ENCODE measurements at places on chromosomes 3 and 15.
A peak's percentile ranks its signal among the peaks of the same experiment; 100 is the strongest.

GRCh38 chr15:75599401-75599800, 20.3 kb upstream of the PTPN9 start:
- DNase-seq: no peak

DNA sequence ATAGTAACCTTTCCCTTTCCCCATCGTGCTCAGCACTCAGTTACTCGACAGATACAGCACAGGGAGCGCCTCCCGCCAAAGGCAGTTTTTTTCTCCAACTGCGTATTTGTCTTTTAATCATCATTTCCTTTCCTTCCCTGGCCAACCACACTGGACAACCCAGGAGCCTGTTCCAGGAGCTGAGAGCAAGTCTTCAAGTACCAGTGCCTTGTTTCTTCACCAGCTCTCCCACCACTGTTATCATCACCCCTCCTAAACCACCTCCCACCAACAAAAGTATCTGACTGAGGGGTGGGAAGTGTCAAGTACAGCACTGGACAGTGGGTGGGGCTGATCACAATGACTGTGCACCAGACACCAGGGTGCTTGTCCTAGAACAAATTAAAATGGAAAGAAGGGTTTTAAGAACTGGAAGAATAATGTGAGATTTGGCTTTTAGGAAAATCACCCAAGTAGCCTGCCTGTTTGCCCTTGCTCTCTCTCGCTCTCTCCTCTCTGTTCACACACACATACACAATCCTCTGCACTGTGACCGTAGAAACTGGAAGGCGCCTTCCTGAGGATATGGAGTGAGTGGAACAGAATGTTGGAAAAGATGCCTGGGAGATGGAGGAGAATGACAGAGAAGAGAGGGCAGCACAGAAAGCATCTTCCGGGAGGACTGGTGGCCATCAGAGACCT, 126.3 kb downstream of the TNIK start:
- no peak for DNase-seq

GRCh38 chr3:22121068-22121701, 370.2 kb upstream of the ZNF385D start:
- no peak for DNase-seq

DNA sequence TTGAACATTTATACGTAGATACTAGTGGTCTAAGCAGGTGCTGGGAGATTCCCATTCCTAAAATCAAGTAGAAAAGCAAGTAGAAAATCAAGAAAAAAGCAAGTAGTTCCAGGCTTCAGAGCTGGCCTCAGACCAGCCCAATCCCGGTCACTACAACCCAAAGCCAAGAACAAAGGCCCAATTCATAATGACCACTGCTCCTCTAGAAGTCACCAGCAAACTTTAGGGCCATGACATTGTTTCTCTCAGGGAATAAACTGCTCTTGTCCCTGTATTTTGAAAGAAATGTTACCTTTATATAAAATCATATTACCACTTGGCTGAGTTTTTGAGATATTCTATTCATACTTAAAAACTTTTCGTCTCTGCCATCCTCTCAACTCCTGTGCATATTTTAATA, 106.3 kb upstream of the IL12A start:
- no peak for DNase-seq

DNA sequence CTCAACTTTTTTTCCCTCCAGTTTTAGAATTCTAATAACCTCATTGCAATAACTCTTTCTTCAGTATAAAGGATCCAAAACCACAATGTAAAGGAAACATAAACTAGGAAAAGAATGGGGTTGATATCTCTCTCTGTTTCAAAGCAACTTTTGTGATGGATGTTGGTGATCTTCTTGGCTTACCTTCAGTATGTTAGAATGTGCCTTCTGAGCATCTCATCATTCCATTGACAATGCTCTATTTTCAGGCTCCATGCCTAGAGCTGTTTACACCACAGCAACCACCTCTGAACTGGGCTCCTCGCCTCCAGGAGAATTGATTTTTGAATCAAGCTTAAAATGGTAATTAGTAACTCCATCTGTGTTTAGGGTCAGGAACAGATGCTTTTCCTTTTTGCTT, 6.6 kb downstream of the NLGN1 start:
- DNase-seq: no peak

DNA sequence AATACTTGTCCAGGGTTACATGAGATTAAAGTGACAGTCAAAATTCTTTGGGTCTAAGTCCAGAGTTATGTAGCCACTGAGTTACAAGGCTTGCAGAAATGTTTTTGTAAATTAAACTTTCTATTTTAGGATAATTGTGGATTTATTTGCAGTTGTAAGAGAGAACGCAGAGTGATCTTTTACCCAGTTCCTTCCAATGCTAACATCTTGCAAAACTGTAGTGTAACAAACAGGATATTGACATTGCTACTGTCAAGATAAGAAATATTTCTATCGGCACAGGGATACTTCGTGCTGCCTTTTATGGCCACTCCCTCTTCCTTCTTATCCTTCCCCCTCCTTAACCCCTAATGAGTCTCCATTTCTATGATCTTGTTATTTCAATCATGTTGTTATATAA, 1022.9 kb downstream of the MCTP2 start:
- DNase-seq: no peak

DNA sequence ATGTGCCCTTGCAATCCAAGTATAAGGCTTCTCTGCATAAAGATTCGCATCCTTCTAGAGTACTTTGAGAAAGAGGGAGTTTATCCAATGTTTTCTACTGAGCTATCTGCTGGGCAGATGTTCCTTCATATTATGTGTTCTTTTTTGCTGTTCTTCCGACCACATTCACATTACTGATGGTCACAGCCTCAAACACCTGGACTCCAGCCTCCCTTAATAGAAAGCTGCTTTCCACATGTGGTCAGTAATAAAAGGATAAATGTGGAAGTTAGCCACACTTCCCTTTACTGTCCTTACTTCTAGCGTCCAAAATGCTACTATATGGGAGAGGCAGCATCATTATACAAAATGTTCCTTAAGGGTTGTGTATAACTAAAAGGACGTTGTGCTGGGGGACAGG, 116.9 kb downstream of the CD47 start:
- DNase-seq: no peak

DNA sequence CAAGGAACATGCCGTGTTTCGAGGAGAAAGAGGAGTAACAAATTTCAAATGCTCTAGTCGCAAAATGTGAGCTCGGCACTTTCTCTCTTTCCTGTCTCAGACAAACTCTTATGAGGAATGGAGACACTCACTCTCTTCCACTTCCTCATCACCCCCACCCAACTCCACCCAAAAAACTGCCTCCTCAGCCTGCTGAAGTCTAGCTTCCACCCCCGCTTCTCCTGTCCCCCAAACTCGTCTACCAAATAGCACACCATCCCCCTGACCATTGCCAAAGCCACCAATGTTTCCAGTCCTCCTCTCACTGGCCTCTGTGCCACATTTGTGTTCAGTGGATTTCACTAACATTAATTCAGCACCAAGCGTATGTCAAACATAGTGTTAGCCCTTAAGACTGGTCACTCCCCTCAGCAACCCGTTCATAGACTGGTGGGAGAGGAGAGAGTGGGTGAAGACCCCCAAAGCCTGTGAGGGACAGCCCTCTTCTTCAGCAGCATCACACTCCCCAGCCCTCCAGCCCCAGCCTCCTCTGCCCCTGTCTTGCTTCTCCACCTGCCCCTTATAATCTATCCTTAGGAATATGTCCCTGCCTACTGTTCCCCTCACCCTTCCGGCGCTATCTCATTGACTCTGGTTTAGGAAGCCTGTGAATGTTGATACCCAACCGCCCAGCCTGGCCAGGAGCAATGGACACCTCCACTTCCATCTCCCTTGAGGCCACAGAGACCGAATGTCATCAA, 77.3 kb downstream of the FAM174B start:
- DNase-seq: no peak

GRCh38 chr15:64284042-64284441, 71.9 kb downstream of the CSNK1G1 start:
- no peak for DNase-seq

DNA sequence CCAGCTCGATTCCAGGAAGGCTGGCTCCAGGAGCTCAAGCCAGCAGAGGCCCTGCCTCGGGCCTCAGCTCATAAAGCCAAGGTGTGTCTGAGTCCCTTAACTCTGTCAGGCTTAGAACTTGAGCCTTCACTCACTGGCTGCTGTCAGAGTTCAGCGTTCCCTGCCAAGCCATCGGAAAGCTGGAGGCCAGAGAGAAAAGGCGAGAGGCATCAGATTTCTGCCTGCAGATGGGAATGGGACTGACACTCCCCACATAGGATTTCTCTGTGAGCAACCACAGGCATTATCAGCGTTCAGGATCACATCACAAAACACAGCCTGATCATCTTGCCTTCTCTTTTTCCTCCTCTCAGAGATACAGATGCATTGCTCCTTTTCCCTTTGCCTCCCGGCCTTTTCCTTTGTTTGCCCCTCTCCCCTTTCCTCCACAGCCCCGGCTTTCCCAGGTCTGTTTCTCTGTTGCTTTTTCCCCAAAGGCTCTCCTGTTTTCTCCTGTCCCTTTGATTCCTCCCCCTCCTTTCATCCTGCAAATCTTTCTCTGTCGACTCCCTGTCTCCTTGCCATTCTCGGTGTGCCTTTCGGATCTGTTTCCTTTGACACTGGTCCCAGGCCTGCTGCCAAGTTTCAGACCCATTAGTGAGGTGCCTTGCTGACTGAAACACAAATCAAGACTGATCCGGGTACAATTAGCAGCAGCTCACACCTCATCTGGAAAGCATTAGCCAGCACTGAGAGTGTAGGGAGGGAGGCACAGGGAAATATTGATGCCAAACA, 44.5 kb upstream of the BOC start:
- no peak for DNase-seq

DNA sequence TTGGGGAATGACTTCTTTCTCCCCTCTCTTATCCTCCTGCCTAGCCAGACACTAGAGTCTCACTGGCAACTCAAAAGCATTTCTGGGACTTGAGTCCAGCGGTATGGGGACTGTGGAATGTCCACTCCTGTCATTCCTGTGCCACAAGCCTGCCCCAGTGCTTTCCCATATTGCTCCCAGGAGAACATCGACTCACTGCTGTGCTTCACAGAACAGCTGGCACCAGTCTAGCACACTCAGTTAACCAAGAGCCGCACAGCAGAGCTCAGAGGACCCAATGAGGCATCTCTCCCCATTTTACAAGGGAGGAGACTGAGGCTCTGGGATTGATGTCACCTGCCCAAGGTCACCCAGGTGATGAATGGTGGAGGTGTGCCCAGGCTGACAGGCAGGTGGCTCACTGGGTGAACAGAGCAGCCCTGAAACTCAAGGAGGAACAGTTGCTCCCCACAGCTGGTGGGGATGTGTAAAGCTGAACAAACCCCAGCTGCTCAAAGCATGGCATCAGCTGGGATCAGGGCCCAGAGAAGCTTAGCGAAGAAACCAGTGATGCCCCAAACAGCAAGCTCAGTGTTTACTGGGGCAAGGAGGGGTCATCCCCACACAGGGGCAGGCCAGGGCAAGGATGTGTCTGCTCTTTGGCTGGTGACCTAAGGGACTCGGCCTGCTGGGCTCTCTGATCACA, 35.4 kb upstream of the DUSP7 start:
- DNase-seq: no peak

GRCh38 chr15:73908030-73908821, 18.0 kb upstream of the LOXL1 start:
- peak; percentile 55 for DNase-seq

DNA sequence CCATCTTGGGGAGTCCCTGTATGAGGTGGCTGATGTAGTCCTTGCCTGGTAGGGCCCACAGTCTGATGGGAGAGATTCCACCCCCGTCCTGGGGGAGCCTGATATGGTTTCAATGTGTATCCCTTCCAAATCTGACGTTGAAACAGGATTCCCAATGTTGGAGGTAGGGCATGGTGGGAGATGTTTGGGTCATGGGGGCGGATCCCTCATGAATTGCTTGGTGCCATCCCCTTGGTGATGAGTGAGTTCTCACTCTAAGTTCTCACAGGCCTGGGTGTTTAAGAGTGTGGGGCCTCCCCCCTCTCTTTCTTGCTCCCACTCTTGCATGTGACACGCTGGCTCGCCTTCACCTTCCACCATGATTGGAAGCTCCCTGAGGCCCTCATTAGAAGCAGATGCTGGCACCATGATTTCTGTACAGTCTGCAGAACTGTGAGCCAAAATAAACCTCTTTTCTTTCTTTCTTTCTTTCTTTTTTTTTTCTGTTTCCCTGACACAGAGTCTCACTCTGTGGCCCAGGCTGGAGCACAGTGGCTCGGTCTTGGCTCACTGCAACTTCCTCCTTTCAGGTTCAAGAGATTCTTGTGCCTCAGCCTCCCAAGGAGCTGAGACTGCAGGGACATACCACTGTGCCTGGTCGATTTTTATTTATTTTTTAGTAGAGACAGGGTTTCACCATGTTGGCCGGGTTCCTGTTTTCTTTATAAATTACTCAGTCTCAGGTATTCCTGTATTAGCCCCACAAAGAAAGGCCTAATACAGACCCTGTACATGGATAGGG, 28.6 kb downstream of the ITGA11 start:
- no peak for DNase-seq

DNA sequence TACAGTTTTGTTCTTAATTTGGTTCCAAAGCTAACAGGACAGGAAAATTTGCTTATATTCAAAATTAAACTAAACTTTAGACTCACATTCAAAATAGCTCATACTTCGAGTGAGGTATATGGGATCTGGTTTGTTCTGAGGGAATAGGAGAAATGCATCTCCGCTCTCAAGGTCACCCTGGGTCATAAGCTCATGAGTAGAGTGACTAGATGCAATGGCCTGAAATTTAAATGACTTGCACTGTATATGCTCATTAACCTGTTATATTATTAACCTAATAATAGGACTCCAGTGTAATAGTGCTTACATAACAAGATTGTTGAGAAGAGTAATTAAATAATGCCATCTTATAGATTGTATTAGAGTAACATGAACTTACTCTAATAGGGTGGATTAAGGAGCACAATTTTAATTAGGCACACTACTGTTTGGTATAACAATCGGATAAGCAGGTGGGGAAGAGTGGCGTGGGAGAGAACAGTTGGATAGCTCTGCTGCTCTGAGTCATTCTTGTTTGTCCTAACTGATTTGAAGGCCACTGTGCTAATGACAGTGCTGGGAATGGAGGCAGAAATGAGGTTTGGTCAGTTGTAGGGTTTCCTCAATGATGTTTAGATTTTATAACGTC, 5.2 kb downstream of the NKTR start:
- DNase-seq: no peak

DNA sequence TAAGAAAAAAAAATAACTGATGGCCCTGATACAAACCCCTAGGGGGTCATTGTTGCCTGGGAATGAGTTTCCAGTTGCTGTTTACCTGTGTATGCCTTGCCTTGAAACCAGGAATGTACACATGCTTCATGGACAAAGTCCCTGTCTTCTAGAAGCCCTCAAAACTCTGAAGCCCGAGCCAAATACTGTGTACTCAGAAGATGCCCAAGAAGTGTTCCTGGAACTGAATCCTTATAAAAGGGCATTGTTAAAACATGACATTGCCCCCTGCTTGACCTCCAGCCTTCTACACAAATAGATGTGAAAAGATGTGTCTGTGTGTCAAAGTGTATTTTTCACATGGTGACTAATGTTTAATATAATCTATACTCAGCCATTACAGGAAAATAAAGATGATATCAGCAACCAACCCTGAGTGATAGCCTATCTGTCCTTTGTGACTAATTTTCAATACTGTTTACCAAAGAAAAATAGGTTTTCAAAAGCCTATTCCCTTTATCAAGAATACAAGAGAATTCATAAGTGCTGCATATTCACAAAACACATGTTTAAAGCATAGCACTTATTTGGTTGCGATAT, 325.9 kb downstream of the MECOM start:
- DNase-seq: no peak

All from GM18507 (cell line).